Cerebellar nuclear complex (tissue), 1 donor: ENCODE measurements at places on chromosomes 4 and X.

DNA sequence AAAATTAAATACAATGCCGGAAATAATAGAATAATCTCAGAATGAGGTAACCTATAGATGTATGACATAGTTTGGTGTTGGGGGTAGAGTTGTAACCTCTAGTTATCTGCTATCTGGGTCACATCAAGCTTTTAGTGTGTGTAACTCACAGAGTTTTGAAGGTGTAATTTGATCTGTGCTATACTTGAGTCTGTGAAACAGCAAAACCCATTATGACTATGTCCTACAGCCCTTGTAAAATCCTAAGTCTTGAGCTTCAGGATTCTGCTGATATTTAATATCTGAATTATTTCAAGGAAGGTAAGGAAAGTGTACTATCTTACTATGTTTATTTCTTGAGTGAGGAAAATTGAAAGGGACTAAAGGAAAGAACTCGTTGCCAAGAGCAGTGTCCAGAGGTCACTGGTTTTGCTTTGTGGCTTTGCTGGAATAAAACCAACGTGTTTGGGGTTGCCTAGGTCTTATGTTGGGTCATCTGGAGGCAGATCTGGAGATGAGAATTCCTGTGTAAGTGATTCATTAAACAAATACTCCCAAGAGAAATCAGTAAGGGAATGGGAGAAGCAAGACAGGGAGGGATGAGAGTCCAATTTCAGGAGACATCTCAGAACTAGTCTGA, 107.8 kb upstream of the CBLL2 start:
- no peak for DNase-seq

GRCh38 chr4:153176938-153177337, 27.3 kb upstream of the TRIM2 start:
- no peak for DNase-seq

- no peak for DNase-seq
Observed at GRCh38 chr4:53943345-53944085, 120.9 kb downstream of the CHIC2 start.

DNA sequence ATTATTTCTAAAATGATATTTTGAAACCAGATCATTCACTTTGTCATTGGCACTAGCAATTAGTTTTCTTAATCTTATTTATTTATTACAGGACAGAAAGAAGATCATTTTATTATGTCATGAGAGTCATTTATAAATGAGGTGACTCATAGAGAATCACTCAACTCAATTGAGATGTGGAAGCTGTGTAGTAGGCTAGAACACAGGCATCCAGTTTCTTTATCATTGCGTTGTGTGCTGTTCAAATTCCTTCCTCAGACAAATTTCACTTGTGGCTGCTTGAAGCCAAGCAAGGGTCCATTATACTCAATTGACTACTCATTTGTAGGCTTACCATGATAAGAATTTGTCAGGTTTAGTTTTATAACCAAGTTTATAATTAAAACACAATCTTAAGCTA, 87.6 kb downstream of the MRPL1 start:
- DNase-seq = no peak

GRCh38 chrX:18886344-18887161, 97.4 kb downstream of the PHKA2 start:
- DNase-seq = peak; percentile 42
